Purkinje cell (primary cell): ENCODE measurements at places on chromosomes 4 and X. TPM values are rescaled to one million over a fixed set of nuclear protein-coding genes. Genes with fewer than 3 reads are reported as not detected.

The GNRHR gene
- 1.3 and 1.8 TPM in 2 replicates for polyA plus RNA-seq

The CEP44 gene
- polyA plus RNA-seq = 10.0 and 21.4 TPM in 2 replicates

The MRPS18C gene
- 405 and 429 TPM in 2 replicates for polyA plus RNA-seq

The PGRMC1 gene
- 117 and 152 TPM in 2 replicates for polyA plus RNA-seq

The CPZ gene
- polyA plus RNA-seq = not detected in 2 replicates

The APBB2 gene
- polyA plus RNA-seq = 18.8 and 26.5 TPM in 2 replicates

The PPBP gene
- not detected in 2 replicates for polyA plus RNA-seq

The PRR32 gene
- not detected in 2 replicates for polyA plus RNA-seq

The TRIM61 gene
- 3.1 and 3.8 TPM in 2 replicates for polyA plus RNA-seq

The TCEAL7 gene
- 45.5 and 176 TPM in 2 replicates for polyA plus RNA-seq

The C1QTNF7 gene
- 0.07 TPM in 1 of 2 replicates, not detected in the other for polyA plus RNA-seq

The HAND2 gene
- polyA plus RNA-seq = not detected in 2 replicates

The CENPE gene
- 0.56 and 1.3 TPM in 2 replicates for polyA plus RNA-seq

The ELOVL6 gene
- 67.8 and 70.1 TPM in 2 replicates for polyA plus RNA-seq

The TBC1D9 gene
- polyA plus RNA-seq = 40.3 and 49.0 TPM in 2 replicates

The GYG2 gene
- 0.52 and 1.8 TPM in 2 replicates for polyA plus RNA-seq

The SLC49A3 gene
- not detected in 2 replicates for polyA plus RNA-seq

The NIPAL1 gene
- 0.50 and 0.80 TPM in 2 replicates for polyA plus RNA-seq

The F8 gene
- polyA plus RNA-seq = 5.9 TPM in 2 replicates

The ABLIM2 gene
- 34.8 and 35.5 TPM in 2 replicates for polyA plus RNA-seq

The PLXNB3 gene
- not detected in 2 replicates for polyA plus RNA-seq

The ADAMTS3 gene
- 0.82 TPM in 1 of 2 replicates, not detected in the other for polyA plus RNA-seq

The FATE1 gene
- polyA plus RNA-seq = not detected in 2 replicates

The CT47A7 gene
- polyA plus RNA-seq = not detected in 2 replicates

The SHROOM4 gene
- 0.07 TPM in 1 of 2 replicates, not detected in the other for polyA plus RNA-seq

The PFKFB1 gene
- polyA plus RNA-seq = not detected in 2 replicates

The ATP1B4 gene
- not detected in 2 replicates for polyA plus RNA-seq

The MCF2 gene
- polyA plus RNA-seq = 0.46 and 2.2 TPM in 2 replicates

The NEUROG2 gene
- polyA plus RNA-seq = not detected in 2 replicates

The G6PD gene
- polyA plus RNA-seq = 0.31 and 3.0 TPM in 2 replicates

The EGF gene
- polyA plus RNA-seq = not detected in 2 replicates

The CDS1 gene
- polyA plus RNA-seq = 222 and 257 TPM in 2 replicates

The SYTL5 gene
- polyA plus RNA-seq = 0.12 TPM in 1 of 2 replicates, not detected in the other

The IDS gene
- polyA plus RNA-seq = 21.7 and 33.8 TPM in 2 replicates

The PABPC4L gene
- polyA plus RNA-seq = 0.17 TPM in 1 of 2 replicates, not detected in the other

The OTUD6A gene
- polyA plus RNA-seq = not detected in 2 replicates

The NRK gene
- polyA plus RNA-seq = 418 and 638 TPM in 2 replicates

The MAGEB17 gene
- not detected in 2 replicates for polyA plus RNA-seq
